ENCODE measurements at places on chromosomes 11 and 22.

GRCh38 chr11:9264316-9265210 is 587 bp downstream of the DENND5A start:
- DNase-seq = no peak

GRCh38 chr11:75714211-75714610 is 3.4 kb upstream of the MOGAT2 start:
- DNase-seq = no peak

- DNase-seq = no peak
These were observed 7.2 kb downstream of the FLI1 start for GRCh38 chr11:128701086-128701485.

GRCh38 chr11:67024410-67024809 is 1.5 kb downstream of the SYT12 start:
- DNase-seq = no peak

- DNase-seq = no peak
These were observed 8.0 kb downstream of the CDPF1 start for GRCh38 chr22:46242076-46242475.

- no peak for DNase-seq
These were observed 106.8 kb downstream of the DCDC1 start for GRCh38 chr11:31262761-31263160.

GRCh38 chr22:27576815-27577573 is 224.6 kb downstream of the MN1 start:
- no peak for DNase-seq

GRCh38 chr11:958101-958500 is 32.4 kb downstream of the AP2A2 start:
- DNase-seq = no peak

DNA sequence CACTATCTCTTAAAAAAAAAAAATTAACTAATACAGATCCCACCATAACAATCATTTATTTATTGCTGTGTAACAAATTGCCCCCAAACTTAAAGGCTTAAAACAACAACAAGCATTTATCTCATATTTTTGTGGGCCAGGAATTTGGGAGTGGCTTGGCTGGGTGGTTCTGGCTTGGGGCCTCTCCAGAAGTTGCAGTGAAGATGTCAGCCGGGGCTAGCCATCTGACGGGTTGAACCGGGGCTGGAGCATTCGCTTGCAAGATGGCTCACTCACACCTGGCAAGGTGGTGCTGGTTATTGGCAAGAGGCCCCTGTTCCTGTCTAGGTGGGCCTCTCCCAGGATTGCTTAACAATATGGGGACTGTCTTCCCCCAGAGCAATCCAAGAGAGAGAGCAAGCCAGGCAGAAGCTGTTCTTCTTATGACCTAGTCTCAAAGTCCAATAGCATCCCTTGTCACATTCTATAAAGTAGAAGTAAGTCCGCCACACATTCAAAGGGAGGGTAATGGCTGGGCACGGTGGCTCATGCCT is 29.5 kb downstream of the ACO2 start:
- no peak for DNase-seq

- DNase-seq = no peak
These were observed 309.5 kb downstream of the C11orf87 start for GRCh38 chr11:109731451-109731850.

DNA sequence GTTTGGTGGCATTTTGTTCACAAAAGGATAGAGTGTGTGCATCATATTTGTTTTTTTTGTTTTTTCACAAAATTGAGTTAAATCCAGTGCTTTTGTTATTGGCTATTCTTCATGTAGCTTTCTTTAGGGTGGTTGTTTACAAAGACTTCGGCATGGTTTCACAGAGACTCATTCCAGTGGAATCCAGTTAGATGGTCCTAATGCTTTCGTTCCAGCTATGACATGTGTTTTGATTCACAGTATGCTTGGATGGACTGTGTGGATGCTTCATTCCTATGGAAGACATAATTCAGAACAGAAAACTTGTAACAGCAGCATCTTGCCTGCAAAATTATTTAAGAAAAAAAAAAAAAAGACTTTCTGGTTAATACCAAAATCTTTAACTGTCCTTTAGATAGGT is 97.9 kb downstream of the PDHX start:
- DNase-seq = no peak

DNA sequence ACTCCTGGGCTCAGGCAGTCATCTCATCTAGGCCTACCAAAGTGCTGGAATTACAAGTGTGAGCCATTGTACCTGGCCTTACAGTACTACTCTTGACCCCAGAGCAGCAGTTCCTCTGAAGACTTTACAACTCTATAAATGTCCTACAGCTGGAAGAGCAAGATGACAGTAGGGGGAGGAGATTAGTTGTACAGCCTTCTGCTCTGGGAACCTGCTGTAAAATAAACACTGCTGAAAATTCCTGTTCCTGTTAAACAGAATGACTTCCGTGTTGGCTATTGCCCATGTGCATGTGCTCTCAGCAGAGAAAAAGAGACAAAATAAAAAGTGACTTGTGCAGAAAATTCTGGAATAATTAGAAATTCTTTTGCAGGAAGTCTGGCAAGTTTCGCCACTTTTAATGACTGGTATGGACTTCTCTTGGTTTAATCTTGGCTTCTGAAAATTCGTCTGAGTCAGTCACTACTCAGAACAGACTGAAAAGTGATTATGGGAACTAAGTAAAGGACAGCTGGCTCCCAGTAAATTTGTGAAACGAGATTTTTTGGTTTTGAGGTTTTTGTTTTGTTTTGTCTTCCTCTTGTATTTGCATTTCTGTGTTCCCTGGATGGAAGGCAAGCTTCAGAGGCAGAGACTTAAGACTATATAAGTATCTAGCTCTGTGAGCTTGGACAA is 955.7 kb downstream of the DLG2 start:
- no peak for DNase-seq

- DNase-seq = no peak
These were observed 555 bp downstream of the TP53I11 start for GRCh38 chr11:44950031-44950624.

DNA sequence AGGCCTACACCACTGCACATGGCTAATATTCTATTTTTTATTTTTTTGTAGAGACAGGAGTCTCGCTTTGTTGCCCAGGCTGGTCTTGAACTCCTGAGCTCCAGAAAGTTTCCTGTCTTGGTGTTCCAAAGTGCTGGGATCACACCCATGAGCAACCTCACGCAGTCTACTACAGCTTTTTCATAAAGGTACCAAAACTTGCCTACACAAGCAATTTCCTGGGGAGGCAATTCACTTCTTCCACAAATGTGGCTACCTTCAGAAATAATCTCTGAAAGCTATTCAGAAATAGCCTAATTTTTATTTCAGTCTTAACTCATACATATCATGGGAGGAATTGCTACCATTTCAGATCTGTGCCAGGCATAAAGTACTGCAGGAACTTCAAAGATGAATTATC is 11.4 kb downstream of the SLC35F2 start:
- no peak for DNase-seq
